ENCODE measurements at places on chromosomes 7 and 10.
A peak's percentile ranks its signal among the peaks of the same experiment; 100 is the strongest.

- no peak for DNase-seq
Measured at GRCh38 chr10:31383810-31384588, 65.0 kb downstream of the ZEB1 start.

GRCh38 chr7:149731207-149731955 is 42.0 kb downstream of the ZNF467 start:
- DNase-seq, result peak; percentile 14

- no peak for DNase-seq
Measured at GRCh38 chr10:74451127-74451829, 300.3 kb downstream of the ADK start.

DNA sequence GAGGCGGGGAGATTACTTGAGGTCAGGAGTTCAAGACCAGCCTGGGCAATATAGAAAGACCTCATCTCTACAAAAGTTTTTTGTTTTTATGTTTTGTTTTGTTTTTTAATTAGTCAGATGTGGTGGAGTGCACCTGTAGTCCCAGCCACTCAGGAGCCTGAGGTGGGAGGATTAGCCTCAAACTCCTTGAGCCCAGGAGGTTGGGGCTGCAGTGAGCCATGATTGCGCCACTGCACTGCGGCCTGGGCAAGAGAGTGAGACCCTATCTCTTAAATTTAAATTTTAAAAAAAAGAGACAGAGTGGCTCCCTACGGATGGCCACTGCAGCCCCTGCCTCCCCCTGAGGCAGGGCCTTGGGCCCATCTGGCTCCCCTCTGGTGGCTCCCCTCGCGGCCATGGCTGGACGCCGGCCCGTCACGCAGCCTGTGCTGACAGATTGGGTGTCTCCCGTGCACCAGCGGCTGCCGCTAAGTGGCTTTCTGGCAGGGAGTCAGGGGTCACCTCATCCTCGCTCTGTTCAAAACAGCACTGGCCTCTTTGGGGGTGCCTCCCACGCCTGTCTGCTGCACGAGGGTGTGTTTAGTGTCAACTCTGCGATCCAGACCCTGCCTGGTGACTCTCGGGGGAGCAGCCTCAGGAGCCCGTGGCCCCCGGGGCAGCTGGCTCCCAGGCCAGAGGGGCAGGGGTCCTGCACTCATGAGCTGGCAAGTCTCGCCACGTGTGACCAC is 44.4 kb upstream of the ELN start:
- peak; percentile 64 for DNase-seq

DNA sequence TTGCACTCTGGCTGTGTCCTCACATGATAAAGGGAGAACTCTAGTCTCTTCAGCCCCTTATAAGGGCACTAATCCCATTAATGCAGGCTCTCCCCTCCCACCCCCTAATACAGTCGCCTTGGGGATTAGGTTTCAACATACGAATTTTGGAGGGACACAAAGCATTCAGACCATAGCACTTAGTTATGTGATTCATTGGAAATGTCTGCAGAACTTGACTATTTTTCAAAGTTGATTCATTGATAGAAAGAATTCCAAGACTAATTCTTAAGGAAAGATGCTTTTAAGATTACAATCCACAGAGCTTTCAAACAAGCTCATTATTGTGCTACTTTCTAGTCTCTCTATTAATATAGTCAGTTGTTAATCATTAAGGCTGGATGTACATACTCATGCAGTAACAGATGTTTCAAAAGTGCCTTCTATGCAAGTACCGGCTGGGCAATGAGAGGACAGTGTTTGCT is 85.3 kb upstream of the RPA3 start:
- no peak for DNase-seq

DNA sequence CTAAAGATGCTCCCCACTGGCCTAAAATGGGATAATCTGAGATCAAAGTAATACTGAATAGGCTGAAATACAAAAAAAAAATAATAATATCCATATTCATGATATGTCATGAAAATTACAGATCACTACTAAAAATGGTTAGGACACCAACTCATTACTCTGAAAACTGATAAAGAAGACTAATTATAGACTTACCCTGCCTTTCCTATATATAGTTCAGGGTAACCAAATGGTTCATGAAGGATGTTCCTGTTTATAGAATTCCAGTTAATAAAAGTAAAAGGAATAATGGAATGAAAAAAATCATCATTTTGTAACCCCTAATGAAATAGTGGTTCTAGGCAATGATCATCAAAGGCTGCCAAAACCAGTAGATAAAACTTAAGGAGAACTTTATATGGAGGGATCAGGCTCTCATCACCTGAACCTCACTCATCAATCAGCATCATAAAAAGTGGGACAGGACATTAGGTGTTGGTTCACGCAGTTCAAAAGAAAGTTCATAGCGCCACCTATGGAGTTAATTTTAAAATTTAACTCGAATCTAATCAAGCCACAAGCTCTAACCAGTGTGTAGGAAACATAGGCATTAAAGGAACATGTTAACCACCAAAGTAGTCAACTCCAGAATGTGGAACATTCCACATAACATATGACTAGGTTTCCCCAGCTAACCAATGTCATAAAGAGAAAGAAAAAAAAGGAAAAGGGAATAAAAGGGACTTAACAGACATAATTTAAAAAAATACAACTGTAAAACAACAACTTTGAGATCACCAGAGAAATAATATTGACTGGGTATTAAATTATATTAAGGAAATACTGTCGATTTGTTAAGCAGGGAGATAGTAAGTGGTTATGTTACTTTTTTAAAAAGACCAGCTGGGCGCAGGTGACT is 35.7 kb downstream of the P4HA1 start:
- no peak for DNase-seq

Data from tibial artery (tissue), 4 donors.